Natural killer cell treated with Interleukin-12 subunit alpha and Interleukin-12 subunit beta and Interleukin-15 and Interleukin-18, amount 100 ng/mL, for 72 hours (primary cell): ENCODE measurements at places on chromosomes 12 and 14. TPM values are rescaled to one million over a fixed set of nuclear protein-coding genes. Genes with fewer than 3 reads are reported as not detected.

DNA sequence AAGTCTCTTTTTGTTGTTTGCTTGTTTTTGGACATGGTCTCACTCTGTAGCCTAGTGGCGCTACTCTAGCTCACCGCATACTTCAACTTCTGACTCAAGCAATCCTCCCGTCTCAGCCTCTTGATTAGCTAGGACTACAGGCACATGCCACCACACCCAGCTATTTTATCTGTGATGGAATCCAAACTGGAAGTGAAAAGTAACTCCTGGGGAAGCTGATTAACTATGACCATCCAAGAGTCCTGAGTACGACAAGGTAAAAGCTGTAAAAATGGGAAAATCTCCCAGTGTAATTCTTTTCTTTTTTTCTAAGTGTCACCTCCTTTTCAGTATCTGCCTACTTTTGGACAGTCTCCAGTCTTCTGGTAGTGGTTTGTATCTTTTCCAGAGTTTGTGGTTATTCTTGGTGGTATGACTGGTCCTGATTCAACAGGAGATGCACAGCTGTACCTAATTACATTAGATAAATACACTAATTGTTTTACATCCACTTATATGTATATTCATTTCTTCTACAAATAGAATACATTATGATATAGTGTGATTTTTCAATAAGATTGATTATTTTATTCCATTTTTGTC, 97.8 kb downstream of the SLC6A15 start:
- DNase-seq = no peak

DNA sequence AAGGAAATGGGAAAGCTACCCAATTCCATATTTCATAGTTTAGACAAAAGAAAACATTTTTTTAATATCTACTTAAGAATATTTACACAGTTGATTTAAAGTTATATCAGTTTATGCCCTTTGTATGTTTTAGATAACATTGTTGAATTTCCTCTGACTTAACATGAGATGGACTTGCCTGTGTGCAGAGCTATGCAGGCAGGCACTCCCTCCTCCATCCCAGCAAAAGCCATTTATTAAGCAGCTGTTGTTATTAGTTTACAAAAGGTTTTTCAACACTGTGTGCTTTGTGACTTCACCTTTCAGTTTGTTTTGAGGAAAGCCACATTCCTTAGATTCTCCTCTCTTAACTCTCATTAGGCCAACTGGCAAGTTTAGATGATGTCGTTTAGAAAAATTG, 337.5 kb upstream of the PDE3A start:
- DNase-seq = no peak

DNA sequence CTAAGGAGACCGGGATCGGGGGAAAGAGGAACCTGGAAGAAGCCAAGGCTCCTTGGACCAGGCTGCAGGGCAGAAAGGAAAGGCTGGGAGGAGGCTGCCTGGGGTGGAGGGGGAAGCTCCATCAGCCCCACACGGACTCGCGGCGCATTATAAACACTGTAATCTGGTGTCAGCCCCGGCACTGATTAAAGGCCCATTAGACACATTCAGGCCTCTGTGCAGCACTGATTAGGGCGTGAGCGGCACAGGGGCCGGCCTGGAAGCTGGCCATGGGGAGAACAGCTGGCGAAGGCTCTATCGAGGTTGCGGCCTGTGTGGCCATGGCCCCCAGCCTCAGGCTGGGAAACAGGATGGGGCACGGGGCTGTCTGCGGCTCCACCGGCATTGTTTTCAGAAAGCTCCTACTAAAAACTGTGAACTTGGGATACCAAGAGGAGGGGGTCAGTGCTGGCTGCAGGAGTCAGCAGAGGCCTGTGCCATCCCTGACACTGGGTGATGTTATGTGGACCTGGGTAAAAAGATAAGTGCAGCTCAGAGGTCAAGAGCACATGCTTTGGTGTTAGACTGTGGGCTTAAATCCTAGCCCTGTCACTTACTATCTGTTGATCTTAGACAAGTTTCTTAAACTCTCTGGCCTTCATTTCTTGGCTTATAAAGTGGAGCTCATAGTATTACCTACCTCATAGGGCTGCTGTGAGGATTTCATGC, 10.6 kb downstream of the ACVRL1 start:
- DNase-seq = no peak

DNA sequence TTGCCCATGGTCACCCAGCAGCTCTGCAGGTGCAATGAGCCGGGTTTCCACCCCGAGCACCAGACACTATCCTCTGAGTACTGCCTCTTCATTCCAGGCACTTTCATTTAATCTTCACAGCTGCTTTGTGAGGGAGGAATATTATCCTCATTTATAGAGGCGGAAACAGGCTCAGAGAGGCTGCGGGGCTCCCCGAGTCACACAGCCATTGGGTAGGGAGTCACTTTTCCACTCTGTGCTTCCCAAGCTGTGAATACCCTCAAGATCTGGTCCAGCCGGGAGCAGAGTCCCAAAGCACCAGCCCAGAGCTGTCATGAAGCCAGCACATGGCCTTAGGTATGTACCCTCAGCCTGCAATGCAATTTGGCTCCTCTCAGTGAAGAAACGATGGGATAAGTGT, 51.7 kb upstream of the RIN3 start:
- DNase-seq = no peak

DNA sequence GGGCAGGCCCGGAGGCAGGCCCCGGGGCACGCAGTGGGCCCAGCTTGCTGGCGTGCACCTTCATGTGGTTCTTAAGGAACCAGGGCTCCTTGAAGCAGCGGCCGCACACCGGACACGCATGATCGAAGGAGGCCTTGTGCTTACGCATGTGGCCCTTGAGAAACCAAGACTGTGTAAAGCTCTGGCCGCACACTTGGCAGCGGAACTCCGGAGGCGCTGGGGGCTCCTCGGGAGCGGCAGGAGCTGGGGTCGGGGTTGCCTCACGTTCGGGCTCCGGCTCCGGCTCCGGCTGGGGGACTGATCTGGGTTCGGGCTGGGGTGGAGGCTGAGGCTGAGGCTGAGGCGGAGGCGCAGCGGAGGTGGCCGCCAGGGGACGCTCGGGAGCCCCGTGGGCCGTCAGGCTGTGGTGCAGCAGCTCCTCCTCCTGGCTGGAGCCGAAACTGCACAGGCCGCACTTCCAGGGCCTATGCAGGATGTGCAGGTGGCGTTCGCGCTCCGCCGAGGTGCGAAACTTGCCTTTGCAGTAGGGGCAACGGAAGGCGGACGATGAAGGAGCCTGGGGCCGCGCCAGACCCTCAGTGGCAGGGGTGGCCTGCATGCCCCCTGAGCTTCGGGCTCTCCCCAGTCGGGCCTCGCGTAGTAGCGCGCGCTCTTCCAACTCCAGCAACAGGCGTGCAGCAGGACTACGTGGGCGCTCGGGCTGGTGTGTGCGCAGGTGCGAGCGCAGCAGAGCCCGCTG, 6.0 kb downstream of the ZNF219 start:
- peak; percentile 85 for DNase-seq

The REM2 gene
- total RNA-seq = 0.43 TPM

The STAC3 gene
- 2.5 TPM for total RNA-seq

The RND1 gene
- total RNA-seq = 3.7 TPM

The KRT6C gene
- not detected for total RNA-seq
